NCI-H2107 (cell line): ENCODE measurements at places on chromosomes 5 and 9.
A peak's percentile ranks its signal among the peaks of the same experiment; 100 is the strongest.

GRCh38 chr9:127128341-127129072, 6.1 kb upstream of the ANGPTL2 start:
- DNase-seq, result no peak

DNA sequence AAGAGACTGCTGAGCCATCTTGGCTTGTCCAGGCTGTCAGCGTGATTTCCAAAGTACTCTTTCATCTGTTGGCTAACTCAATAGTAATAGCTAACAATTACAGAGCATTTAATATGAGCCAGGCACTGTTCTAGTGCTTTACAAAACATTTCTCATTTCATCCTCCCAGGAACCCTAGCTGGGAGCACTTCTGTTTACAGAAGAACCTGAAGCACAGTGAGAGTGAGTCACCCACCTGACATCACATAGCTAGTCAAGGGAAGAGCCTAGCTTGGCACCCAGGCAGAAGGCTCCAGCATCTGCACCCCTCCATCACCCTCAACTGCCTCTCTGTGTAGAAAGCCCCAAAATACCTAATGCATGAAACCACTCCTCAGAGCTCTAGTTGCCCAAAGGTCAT, 57.5 kb upstream of the IQGAP2 start:
- DNase-seq, result no peak

GRCh38 chr5:74179701-74180100, 460.8 kb downstream of the ENC1 start:
- no peak for DNase-seq

DNA sequence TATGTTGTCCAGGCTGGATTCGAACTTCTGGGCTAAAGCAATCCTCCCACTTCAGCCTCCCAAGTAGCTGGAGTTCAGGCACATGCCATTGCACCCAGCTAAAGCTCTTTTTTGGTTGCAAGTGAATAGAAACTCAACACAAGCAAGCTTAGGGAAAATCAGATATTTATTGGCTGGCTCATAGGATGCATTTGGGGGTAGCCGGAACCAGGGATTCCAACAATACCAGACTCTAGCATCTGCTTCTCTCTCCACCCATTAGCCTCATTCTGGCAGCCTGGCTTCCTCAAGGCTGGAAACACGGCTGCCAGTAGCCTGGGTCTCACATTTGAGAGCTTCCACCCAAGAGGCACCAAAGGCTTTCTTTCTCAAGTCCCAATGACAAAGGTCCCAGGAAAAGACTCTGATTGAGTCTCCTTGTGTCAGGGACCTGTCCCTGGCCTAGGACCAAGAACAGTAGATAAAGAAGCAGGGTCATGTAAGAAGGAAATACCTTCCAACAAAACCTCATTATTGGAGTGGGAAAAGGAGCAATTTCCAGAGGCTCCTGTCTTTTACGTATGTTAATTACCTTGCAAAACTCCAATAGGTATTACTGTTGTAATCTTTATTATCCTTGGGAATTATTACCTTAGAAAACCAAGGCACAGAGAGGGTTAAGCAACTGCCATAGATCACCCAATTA, 23.0 kb upstream of the B4GALT1 start:
- DNase-seq, result no peak

- no peak for DNase-seq
Observed at GRCh38 chr5:129216001-129216400, 121.5 kb downstream of the ISOC1 start.

GRCh38 chr9:12718482-12719026, 25.4 kb downstream of the TYRP1 start:
- peak; percentile 14 for DNase-seq

DNA sequence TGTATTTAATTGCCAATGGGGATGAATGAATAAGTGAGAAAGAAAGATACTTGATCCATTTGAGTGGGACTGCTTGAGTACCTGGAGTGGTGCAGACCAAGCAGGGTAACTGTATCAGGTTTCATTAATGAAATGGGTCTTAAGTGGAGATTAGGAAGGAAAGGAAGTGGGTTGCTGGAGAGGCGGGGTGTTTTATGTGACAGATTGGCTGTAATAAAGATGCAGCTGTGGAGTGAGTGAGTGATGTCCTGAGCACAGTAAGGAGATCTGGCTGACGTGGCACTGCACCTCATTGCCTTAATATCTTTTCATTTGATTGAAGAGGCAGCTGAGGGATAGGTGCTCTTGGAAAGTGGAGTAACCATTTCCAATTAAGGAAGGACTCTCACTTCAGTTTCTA, 161.0 kb upstream of the CCDC152 start:
- no peak for DNase-seq

GRCh38 chr5:125508225-125508624, 761.8 kb upstream of the ZNF608 start:
- DNase-seq, result no peak

- DNase-seq, result no peak
Observed at GRCh38 chr5:130896636-130897035, 268.4 kb downstream of the HINT1 start.

DNA sequence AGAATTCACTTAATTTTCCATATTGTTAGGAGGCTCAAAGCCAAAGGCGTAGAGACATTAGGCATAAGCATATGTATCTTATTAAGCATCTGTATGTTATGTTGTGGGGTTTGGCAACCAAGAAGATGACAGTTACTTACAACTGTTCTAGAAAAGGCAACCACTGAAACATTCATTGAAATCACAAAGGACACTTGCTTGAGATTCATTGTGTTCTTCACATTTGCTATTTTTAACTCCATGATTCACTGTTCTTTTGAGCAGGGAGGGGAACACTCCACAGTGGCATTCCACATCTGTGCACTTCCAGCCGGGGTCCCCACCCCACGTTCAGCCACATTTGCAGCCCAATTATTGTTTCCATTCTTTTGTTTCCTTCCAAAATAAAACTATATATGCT, 107.1 kb downstream of the PALM2AKAP2 start:
- DNase-seq, result no peak

DNA sequence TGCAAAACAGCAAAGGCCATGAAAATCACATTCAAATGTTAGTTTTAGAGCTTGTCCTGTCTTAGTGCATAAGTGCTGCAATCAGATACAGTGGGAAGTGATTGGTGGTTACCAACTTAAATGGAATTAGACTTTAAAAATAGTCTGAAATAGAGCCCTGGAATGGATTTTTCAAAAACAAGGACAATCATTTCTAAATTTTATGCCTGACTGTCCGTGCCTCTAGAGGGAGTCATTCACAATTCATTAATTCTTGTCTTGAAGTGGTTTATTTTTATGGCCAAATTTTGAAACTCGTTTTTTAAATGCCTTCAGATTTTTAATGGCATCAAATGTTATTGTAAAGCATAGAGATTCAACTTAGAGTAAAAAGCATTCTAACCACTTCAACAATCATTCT, 561.8 kb upstream of the DAB2 start:
- DNase-seq, result no peak
